Neural crest cell (in vitro differentiated cells): ENCODE measurements at places on chromosomes 6 and 20. TPM values are rescaled to one million over a fixed set of nuclear protein-coding genes. Genes with fewer than 3 reads are reported as not detected.

The SLPI gene
- not detected in 2 replicates for total RNA-seq

The DDO gene
- not detected in 2 replicates for total RNA-seq

The SLCO4A1 gene
- 7.0 and 8.2 TPM in 2 replicates for total RNA-seq

- H3K4me1 ChIP-seq: peaks cover 4% of the 10 kb centered on the region
- H3K4me3 ChIP-seq: no peak overlapping the region
- no peak overlapping the region for H3K27ac ChIP-seq
These were observed 91.6 kb downstream of the TFAP2C start for GRCh38 chr20:56720620-56721213.

- H3K27ac ChIP-seq: no peak overlapping the region
- H3K27me3 ChIP-seq: no peaks in the 10 kb centered on the region
- H3K36me3 ChIP-seq: no peaks in the 10 kb centered on the region
- no peak for DNase-seq
- H3K4me3 ChIP-seq: no peak overlapping the region
These were observed 20.1 kb upstream of the FAXC start for GRCh38 chr6:99369533-99369932.

DNA sequence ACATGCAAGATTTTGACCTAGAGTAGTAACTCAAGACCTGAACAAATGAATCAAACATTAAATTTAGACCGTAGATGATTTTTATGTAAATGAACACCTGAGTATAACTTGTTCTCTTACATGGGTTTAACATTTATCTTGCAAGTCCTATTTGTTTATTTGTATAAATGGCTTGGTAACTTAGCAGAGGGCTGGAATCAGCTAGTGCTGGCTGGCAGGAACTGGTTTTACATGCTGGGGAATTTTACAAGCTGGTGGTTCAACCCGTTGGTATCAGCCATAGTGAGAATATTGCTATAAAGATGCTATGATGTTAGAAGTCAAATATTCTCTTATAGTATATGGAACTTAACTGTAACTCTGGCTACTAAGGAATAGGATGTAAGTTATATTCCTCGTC is 8.9 kb downstream of the SLC22A2 start:
- DNase-seq: no peak
- no peak overlapping the region for H3K4me3 ChIP-seq
- H3K4me1 ChIP-seq: peaks cover 10% of the 10 kb centered on the region
- no peaks in the 10 kb centered on the region for H3K36me3 ChIP-seq
- no peaks in the 10 kb centered on the region for H3K27me3 ChIP-seq
- H3K27ac ChIP-seq: no peak overlapping the region

GRCh38 chr6:168188369-168189199 is 109.6 kb upstream of the FRMD1 start:
- H3K36me3 ChIP-seq: no peaks in the 10 kb centered on the region
- H3K4me3 ChIP-seq: no peak overlapping the region
- DNase-seq: no peak
- peaks cover 2% of the 10 kb centered on the region for H3K27me3 ChIP-seq
- peaks cover 23% of the 10 kb centered on the region for H3K4me1 ChIP-seq
- no peak overlapping the region for H3K27ac ChIP-seq

- DNase-seq: peak; percentile 43
- H3K36me3 ChIP-seq: peaks cover under 1% of the 10 kb centered on the region
- H3K27ac ChIP-seq: no peak overlapping the region
- H3K27me3 ChIP-seq: no peaks in the 10 kb centered on the region
- H3K4me3 ChIP-seq: no peak overlapping the region
These were observed 176.0 kb downstream of the MRPL14 start for GRCh38 chr6:43951063-43951755.

- H3K36me3 ChIP-seq: peaks cover 6% of the 10 kb centered on the region
- no peak overlapping the region for H3K4me3 ChIP-seq
- no peaks in the 10 kb centered on the region for H3K27me3 ChIP-seq
- no peak overlapping the region for H3K27ac ChIP-seq
- no peak for DNase-seq
These were observed 196.9 kb downstream of the TMEM242 start for GRCh38 chr6:157126183-157127098.

- H3K4me1 ChIP-seq: peaks cover 27% of the 10 kb centered on the region
- peak overlapping the region; percentile 97 for H3K4me3 ChIP-seq
- H3K27me3 ChIP-seq: peaks cover 10% of the 10 kb centered on the region
- no peaks in the 10 kb centered on the region for H3K36me3 ChIP-seq
These were observed 945 bp downstream of the TENT5A start for GRCh38 chr6:81751388-81752083.
